Central memory CD8-positive, alpha-beta T cell (primary cell): ENCODE measurements at places on chromosomes 5 and 9.

GRCh38 chr9:138062196-138062595 is 184.6 kb downstream of the CACNA1B start:
- DNase-seq, result no peak

DNA sequence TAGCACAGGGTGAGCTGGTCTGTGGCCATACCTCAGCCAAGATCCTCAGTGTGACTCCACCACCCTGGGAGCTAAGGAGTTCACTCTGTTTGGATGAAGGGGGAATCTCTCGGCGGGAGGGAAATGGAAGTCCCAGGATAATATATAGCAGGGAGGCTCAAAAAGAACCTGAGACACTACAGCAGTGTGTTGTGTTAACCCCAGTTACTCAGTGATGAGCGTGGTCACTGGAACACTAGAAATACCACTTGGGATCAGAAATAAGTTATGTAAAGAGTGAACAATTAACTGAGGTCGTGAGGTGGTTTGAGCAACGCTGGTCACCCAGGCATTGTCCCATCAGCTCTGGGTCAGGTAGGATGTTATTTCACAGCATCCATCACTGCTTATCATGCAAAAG is 59.3 kb upstream of the ADAMTS16 start:
- DNase-seq, result no peak

DNA sequence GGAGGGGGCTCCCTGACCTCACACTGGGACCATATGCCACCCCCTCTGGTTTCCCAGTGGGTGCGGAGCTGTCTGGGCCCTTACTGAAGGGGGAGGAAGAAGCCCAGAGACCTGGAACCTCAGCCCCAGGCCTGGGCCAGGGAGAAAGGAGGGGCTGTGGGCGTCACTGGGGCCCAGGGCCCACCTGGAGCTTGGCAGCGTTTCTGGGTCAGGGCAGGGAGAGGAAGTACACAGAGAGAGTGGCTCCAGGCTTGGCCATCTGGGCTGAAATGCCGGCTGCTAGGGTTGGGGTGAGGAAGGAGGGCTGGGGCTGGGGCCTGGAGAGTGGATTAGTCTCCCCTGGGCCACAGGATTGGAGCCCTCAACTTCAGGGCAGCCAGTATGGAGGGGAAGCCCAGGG is 6.4 kb upstream of the DAB2IP start:
- DNase-seq, result no peak

DNA sequence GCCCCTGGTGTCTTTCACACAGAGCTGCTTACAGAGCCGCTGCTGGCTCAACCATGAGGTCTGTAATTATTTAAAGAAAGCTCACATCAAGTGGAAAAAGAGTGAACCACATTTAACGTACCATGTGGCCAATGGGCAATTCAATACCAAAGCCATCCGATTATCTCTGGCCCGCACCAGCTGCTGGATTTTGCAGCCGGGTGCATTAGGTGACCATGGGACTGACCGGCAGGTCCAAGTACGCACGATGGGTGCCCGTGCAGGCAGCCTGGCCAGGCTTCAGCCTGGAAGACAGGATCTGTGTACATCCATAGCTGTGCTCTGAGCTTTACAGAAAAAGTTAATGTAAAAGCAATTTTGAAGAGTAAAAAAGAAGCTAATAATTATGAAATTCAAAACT is 20.5 kb downstream of the PPARGC1B start:
- no peak for DNase-seq

- no peak for DNase-seq
Measured at GRCh38 chr5:76225336-76225735, 142.2 kb downstream of the SV2C start.

DNA sequence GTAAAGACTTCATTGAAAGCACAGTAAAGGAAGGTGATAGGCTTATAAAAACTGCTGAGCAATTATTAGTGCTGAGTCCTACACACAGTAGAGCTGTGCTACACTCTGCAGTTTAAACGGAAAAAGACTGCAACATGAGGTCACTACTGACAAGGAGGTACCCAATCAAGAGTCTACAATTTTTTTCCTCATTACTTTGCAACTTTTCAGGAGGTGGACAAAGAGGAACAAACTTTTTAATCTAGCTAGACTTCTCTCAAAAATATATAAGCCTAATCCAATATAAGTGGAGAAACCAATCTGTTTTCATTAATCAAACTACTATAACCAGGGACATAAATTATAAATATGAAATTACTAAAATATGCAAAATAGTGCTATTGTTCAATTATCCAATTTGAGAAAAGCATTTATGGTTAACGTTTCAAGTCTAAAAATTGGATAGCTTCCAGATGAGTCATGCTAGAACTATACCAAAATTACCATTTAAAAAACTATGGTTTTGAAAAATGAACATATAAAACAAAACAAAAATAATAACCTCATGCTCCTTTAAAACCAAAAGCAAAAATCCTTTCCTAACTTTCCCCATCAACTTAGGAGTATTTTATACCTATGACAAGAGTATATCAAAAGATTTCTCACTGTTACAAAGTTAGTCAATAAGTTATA is 37.7 kb downstream of the FAM13B start:
- DNase-seq, result no peak

- no peak for DNase-seq
Measured at GRCh38 chr5:142754031-142754430, 16.1 kb upstream of the ARHGAP26 start.

DNA sequence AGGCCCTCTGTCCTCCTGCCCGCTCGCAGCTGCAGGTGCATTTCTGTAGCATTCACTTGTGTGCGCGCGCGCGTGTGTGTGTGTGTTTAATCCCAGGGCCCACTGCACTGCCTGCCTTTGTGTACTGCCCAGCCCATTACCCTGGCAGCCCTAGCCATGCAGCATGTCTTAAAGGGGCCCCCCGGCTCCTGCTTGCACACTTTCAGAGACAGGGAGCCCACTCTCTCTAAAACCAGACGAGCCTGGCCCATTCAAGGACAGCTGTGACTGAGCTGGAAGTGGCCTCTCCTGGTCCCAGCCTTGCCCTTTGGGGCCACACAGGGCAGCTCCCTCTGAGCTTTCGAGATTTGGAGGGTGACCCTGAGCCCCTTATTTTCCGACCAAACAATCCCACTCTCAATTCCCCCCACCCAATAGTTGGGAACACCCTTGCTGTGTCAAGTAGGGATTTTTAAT is 98.9 kb downstream of the DAB2IP start:
- no peak for DNase-seq

DNA sequence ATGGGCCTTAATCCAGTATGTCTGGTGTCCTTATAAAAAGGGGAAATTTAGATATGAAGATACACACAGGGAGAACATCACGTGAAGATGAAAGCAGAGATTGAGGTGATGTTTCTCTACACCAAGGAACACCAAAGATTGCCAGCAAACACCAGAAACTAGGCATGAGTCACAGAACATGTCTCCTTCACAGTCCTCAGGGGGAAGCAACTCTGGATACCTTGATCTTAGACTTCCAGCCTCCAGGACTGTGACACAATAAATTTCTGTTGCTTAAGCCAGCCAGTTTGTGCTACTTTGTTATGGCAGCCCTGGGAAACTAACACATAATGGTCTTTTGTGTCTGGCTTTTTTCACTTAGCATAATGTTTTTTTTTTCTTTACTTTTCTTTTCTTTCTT is 41.2 kb upstream of the STRBP start:
- DNase-seq, result no peak

GRCh38 chr9:134589748-134590147 is 51.9 kb upstream of the COL5A1 start:
- no peak for DNase-seq

DNA sequence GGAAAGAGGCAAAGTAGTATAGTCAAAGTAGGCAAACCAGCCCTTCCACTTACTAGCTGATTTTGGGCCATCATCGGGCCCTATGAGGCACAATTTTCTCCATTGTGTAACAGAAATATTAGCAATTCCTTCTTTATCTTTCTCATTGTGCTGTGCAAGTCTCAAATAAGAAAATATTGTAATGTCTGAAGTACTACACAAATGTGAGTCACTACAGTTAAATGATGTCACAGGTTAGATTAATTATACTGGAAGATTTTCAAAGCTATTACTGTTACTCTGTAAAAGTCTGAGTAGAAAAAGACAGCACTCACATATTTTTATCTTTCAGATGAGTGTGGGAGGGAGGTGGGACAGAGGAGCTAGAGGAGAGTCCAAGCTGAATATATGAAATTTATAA is 12.4 kb upstream of the TMC1 start:
- DNase-seq, result no peak

GRCh38 chr9:135641745-135642144 is 2.4 kb upstream of the GLT6D1 start:
- no peak for DNase-seq

DNA sequence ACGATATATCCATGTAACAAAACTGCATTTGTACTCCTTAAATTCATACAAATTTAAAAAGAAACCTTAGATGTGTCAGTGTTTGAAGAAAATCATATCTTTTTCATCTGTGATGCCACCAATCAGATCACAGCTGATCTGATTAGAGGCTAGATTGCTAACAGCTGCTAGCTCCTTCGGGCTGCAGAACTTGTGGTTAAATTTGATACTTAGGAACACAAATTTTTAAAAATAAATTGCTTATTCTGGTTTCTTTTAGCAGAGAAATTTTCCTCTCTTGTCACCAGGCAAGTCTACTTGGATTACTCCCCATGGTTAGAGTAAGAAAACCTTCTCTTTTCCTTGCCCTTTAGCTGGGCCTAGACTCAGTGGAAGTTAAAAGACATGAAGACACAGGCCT is 94.6 kb upstream of the RANBP6 start:
- no peak for DNase-seq

GRCh38 chr9:118364266-118365106 is 660.3 kb downstream of the TLR4 start:
- no peak for DNase-seq
